ENCODE measurements at places on chromosomes 6 and 20.
A peak's percentile ranks its signal among the peaks of the same experiment; 100 is the strongest.

DNA sequence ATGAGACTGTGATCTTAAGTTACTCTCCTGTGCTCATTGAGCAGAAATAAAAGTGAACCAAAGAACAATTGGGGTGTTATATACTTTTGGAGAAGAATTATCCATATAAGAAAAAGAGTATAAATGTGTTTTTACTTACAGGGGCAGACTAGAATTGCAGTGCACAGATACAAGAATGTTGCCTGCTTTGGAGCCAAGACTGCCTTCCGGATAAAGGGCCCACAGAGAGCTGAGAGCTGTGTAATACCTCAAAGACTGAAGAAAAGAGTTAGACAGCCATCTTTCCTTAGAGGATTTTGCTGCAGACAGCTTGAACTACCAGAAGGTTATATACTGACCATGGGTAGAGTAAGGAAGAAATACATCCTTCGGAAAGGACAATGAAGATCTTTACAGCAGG, 1235.5 kb upstream of the CITED2 start:
- DNase-seq = no peak

DNA sequence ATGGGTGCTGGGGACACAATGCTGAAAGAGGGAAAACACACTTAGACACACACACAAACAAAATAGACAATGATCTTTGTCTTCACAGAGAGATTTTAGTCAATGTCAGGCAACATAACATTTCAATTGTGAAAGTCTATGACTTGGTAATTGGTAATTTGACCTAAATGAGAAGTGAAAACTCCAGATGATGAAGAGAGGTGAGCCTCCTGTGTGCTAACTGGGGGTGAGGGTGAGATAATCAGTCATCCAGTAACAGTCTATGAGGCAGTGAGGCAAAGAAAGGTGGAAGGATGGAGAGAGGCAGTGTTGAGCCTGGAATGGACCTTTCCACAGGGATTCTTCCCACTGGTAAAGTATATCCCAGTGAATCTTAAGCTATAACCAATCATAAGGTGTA, 744.2 kb downstream of the MAFB start:
- no peak for DNase-seq

- DNase-seq = no peak
Observed at GRCh38 chr20:36549942-36550789, 8.8 kb downstream of the MYL9 start.

DNA sequence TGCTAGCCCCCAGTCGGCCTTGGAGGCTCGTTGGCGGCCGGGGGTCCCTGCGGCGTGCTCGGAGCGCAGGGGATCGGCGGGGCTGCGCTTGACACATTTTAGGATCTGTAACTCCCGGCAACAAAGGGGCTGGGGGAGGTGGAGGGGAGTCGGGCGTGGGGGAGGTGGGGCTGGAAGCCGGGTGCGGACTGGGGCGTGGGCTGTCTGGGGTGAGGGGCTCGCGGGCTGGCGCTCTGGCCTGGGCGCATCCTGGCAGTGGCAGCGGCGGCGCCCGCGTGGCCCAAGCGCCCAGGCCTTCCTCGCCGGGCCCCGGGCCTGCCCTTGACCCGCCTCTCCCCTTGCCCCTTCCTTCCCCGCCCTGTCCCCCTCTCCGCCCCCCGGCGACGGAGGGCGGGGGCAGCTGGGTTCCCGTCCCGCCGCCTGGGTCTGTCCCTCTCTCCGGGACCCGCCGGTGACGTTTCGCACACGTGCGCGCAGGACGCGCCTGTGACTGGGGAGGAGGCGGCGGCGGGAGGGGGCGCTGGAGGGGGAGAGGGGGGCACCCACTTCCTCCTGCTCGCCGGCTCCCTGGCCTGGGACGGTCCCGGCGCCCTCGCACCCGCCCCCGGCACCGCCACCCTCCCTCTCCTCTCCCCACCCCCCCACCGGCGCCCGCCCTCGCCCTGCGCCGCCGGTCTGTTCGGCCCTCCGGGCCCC, 1.5 kb downstream of the E2F3 start:
- peak; percentile 83 for DNase-seq

GRCh38 chr20:33526769-33527168, 36.9 kb downstream of the CBFA2T2 start:
- DNase-seq = no peak

DNA sequence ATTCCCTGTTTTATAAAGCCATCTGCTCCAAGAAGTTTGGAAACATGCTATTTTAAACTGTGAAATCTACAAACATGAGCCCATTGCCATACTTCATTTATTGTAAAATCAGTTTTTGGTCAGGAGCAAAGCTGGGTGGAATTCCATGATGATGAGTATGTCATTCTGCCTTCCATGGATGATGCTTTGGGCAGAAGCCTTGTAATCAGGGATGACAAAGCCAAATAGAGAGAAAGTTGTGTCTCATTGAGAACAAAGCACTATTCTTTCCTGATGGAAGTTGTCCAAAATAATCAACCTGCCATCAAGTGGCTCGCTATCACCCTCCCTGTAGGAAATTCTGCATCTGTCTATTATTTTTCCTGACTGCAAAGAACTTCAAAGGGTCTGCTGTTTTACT, 313.0 kb upstream of the DEFB112 start:
- no peak for DNase-seq

DNA sequence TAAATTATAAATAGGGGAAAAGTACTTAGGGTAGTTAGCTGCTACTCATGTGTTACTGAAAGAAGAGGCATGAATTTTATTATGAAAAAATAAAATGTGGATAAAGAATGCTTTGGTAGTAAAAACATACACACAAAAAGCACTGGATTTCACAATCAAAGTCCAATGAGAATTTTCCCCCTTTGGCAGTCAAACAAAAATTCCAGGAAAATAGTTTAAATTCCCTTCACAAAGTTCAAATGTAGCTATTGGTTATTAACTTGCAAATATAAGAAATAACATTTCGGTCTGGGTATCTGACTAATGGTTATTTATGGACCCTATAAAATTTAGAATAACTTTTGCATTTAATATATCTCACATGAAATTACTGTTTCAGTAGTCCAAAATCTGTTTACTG, 210.4 kb downstream of the FOXC1 start:
- no peak for DNase-seq

DNA sequence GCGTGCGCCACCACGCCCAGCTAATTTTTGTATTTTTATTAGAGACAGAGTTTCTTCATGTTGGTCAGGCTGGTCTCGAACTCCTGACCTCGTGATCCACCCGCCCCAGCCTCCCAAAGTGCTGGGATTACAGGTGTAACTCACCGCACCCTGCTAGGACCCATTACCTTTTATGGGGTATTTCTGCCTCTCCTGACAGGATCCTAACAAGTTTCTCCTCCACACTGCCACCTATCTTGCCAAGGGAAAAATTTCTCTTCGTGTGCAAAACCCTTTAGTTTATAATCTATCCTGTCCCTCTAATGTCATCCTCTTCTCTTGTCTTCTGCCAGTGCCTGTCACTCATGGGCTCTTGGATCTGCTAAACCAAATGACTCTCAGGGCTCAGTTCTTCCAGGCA, 1.9 kb downstream of the STMND1 start:
- no peak for DNase-seq

DNA sequence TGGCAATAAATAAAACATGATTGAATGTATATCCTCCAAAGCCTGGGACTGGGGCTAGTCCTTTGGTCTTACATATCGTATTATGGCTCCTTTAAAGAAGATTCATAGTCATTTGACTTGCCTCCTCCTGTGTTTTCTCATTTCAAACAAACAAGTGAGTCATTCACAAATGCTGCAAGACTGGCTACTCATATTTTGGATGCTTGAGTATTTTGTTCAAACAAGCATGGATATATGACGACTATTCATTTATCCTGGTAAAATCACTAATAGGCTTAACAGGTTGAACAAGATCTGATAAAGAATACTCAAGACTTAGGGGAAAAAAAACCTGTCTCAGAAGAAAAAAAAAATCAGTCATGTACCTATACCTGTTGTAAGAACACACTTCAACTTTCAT, 111.1 kb upstream of the CCDC28A start:
- DNase-seq = no peak

DNA sequence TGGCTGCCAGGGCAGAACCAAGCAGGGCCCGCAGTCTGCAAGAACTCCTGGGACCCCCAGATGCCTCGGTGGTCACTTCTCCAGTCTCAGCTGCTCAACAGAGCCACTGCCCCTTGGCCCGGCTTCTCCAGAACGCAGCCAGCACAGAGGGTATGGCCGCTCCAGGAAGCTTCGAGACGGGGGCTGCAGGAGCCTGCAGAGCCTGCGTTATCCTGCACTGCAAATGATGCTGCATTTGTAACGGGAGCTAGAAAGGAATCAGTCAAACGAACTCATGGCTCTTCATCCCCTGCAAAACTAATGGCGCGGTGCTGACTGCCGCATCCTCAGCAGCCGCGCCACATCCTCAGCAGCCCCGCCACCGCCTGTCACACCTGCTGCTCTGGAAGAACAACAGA, 254.9 kb downstream of the TAF4 start:
- no peak for DNase-seq

DNA sequence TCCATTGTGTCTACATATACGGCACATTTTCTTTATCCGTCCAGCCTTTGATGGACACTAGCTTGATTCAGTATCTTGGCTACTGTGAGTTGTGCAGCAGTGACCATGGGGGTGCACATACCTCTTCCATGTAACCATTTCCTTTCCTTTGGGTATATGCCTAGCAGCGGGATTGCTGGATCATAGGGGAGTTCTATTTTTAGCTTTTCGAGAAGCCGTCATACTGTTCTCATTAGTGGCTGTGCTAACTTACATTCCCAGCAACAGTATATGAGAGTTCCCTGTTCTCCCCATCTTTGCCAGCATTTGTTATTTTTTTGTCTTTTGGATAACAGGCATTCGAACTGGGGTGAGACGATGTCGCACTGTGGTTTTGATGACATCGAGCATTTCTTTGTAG, 395.0 kb downstream of the SMOC2 start:
- no peak for DNase-seq

DNA sequence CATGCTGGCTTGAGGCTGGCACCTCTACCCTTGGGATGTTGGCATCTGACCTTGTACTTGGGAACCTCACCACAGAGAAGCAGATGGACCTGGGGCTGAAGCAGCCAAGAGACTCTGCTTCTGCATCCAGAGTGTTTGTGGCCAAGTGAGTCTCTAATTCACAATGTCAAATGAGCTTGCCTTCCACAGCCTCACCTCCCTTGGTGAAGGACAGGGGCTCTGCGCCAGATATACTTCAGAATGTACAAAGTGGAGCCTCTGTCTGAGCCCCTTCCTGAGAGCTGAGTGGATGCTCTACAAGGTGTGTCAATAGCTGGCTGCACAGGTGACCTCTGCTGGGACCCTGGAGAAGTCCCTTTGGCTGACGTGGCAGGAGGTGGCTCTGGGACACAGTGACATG, 508.9 kb downstream of the CDH26 start:
- DNase-seq = no peak

GRCh38 chr6:169158174-169158573, 95.5 kb downstream of the THBS2 start:
- DNase-seq = no peak

GRCh38 chr6:4460586-4461475, 315.4 kb upstream of the CDYL start:
- DNase-seq = no peak

- DNase-seq = no peak
Observed at GRCh38 chr20:52012079-52012478, 179.5 kb downstream of the ZFP64 start.

DNA sequence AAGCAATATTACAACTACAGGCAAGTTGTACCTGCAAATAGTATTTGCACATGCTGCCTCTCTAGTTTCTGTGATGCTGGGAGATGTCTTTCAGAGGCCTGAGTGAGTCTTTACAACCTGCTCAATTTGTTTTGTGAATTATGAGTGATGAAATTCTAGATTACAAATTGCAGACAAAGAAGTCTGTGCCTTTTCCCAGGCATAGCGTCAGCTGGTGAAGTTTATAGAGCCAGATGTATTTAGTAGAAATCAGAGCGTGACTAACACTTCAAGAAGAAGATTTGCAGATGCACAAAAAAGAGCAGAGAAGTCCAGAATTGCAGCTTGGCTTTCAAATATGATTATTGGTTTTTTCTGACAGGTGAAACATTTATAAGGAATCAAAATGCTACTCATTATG, 289.9 kb downstream of the PLCB1 start:
- DNase-seq = no peak

DNA sequence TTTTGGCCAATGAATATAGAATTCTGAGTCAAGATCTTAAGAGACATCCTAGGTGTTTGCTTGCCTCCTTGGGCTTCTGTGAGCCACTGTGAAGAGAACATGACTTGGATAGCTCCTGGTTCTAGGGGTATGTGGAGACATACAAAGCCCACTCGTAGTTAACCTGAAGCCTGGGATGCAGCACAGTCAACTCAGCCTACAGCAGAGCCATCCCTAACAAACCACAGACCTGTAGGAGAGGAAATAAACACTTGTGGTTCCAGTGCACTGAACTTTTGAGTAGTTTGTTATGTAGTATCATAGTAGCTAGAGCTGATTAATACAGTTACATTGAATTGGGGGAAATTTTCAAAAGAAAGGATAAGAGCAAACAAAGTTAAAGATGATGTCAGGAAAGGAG, 474.4 kb upstream of the HSF2 start:
- DNase-seq = no peak

- no peak for DNase-seq
Observed at GRCh38 chr6:25959890-25960536, 2.6 kb upstream of the TRIM38 start.

DNA sequence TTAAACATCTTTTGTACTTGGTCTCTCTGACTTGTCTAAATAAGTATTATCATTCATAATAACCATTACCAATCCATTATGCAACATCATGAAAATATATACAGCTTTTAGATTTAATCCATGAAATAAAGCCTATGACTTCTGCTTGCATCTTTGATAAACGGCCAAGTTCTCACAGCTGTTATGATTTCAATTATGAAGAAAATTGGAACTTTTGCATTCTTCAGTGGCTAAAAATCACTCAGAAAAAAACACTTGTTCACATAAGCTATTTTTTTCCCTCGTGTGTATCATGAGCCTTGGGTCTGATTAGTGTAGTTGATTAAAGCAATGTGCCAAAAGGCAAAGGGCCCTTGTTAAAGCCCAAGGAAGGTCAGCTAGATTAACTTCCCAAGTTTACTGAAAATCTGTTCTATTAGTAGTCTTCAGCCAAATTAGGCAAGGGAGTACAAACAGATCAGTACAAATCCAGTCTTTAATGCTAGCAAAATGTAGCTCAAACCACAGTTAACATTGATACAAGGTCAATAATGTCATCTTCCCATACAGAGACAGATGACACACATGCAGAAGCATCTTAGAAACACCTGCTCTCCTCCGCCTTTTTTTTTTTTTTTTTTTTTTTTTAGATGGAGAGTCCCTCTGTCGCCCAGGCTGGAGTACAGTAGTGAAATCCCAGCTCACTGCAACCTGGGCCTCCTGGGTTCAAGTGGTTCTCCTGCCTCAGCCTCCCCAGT, 69.9 kb downstream of the SGK1 start:
- no peak for DNase-seq

DNA sequence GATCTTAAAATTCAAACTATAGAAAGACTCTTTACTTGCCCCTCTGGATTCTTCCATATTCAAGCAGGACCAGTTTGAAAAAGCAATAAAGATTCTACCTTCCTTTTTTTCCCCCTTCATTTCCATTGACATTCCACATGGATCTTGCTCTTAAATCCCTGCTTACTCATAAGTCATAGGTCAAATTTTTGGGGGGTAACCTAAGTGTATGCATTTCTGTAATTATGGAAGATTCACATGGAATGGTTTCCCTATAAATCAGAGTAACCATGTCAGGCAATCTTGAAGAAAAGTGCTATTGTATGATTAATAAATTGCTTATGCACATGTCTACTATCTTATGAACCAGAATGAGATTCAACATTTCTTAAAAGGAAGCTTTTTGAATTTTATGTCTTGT, 551.0 kb downstream of the HAO1 start:
- no peak for DNase-seq

GRCh38 chr6:144460327-144461095, 175.4 kb downstream of the UTRN start:
- no peak for DNase-seq

Data from activated T-cell treated with anti-CD3 and anti-CD28 coated beads, Interleukin-2, amount 50 U/mL, for 1 hour (primary cell).